Left ventricle myocardium inferior (tissue), 1 donor: ENCODE measurements at places on chromosomes 2 and 18. TPM values are rescaled to one million over a fixed set of nuclear protein-coding genes. Genes with fewer than 3 reads are reported as not detected.

- no peak for DNase-seq
Observed at GRCh38 chr18:46290440-46291020, 186.3 kb downstream of the HAUS1 start.

- no peak for DNase-seq
Observed at GRCh38 chr2:128631698-128632500, 313.2 kb upstream of the HS6ST1 start.

DNA sequence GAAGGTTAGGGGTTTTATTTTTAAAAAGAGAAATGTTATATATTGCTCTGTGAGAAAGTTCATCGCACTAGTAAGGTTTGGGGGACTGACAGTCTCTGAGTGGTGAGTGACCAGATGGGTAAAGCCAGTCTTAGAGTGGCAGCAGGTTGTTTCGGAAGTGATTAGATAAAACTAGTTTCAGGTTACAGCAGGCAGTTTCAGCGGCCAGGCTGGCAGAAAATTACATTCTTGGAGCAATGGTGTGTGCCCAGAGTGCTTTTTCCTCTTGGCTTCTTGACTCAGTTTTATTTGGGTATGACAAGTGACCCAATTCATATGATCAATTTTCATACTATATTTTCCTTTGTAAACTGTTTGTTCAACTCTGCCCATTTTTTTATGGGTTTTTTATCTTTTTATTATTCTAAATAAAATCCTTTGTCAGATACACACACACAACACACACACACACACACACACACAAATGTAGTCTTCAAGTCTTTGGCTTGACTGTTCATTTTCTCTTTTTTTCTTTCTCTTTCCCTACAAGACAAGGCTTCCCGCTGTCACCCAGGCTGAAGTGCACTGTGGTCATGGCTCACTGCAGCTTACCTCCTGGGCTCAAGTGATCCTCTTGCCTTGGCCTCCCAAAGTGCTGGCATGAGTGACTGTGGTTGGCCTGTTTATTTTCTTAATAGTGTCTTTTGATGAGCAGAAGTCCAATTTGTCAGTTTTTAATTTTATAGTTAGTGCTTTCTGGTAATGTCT is 30.9 kb downstream of the RALBP1 start:
- no peak for DNase-seq

- DNase-seq, result no peak
Observed at GRCh38 chr2:151718796-151719195, 15.5 kb downstream of the NEB start.

DNA sequence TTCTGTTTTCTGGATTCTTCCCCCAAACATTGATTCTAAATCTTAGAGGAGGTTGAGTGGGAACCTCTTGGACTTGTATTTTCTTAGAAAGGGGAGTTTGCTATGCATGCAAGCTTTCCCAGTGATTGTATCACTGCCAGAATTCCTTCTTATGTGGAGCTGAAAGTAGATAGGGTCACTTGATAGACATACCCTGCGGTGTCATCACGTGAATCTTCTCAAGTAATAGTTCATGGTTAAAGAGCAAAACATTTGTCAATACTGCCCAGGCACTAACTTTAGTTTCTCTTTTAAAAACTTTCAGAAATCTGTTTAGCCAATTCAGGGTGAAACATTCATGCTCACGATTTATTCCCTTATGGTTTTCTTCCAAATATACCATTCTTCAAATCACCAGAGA is 6.4 kb downstream of the PMAIP1 start:
- no peak for DNase-seq

DNA sequence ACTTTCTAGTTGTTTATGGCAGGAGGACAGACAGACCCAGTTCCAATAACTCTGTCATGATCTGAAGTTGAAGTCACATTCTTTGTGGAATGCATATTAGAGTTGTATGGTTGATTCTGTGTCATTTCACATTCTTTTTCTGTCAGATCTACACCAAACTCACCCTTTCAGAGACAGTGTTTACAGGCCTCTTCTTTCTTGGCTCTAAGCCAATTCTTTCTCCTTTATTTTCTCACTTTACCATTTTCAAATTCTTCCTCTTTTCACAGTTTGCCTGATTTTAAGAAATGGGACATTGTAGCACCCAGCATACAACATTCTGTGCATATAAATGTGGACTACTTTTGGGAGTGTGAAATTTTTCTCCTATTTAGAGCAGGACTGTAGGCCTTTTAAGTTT is 103.7 kb downstream of the CCDC85A start:
- DNase-seq, result no peak

DNA sequence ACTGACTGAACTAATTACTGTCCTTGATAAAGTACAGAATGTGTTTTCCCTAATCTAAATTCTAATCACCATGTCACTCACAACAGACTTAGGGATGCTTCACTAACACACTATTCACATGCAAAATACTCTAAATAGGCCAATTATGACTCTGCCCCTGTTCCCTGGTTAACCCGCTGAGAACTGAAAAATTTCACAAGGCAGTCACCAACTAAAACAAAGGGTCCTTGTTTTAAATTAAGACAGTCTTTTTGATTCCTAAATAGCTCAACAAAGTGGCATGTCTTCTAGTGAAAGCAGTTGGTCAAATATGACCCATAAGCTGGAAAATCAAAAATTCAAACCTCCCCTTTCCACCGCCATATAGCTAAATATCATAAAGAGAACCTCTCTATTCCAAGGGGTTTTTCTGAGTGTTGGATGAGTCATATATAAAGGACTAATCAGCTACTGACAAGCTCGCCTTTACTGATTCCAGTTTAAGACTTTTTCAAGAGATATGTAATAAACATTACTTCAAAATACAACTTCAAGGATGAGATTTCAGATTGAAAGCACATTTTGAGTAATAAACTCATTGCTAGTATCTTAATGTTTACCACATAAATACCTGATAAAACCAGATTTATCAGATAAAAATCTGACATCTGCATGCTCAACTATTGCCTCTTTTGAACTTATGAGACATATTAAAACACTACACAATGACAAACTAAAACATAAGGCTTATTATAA is 235.8 kb downstream of the TCF4 start:
- DNase-seq, result no peak

DNA sequence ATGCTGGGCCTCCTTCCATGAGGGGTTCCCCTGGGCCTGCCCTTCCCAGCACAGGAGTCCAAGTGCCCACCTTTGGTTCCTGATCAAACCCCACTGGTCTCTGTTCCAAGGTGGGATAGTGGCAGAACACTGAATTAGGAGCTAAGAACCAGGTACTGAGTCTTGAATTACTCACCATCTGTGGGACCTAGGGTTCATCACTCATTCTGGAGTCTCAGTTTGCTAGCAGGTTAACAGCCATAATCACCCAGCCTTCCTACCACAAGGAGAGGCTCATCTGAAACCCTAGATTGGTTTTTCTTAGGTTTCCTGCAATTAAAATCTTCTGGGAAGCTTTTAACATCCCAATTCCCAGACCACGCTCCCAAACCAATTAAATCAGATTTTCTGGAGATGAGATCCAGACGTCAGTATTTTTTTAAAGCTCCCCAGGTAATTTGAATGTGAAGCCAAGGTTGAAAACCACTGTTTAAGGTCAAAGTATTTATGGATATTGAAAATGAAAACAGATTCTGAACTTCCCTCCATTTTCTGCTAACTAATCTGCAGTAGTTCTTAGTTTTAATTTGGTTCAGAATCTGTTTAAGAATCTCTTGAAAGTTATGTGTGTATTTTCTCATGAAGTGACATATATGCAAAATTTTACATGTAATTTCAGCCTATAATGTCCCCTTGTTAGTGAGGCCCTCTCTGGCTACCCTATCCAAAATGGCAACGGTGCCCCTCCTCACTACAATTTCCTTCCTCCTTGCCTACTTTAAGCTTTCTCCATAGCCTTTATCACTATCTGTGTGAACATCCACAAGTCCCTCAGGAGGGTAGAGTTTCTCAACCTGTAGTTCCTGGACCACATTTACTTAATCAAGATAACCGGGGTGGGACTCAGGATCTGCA is 166.5 kb upstream of the CXCR4 start:
- no peak for DNase-seq

- DNase-seq, result no peak
Observed at GRCh38 chr18:41436772-41437171, 518.3 kb upstream of the PIK3C3 start.

GRCh38 chr2:186593523-186593922 is 3.7 kb downstream of the ITGAV start:
- no peak for DNase-seq

GRCh38 chr2:150621526-150622213 is 134.2 kb upstream of the RND3 start:
- no peak for DNase-seq

DNA sequence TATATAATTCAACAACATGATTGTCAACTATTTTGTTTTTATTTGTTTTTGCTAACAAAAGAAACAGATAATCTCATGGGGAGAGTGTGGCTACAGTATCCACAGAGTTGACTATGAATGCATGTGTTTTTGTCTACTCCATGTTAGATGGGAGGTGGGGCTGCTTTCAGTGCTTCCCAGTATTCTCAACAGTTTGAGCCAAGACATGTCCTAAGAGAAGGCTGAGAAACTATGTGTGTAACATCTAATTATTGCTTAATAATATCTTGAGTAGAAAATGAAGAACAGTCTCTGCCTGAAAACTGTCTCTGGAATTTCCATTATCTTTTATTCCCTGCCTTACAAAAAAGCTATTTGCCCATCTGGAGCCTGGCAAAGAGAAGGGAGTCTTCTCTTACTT is 178.8 kb upstream of the MMADHC start:
- no peak for DNase-seq

GRCh38 chr18:39753178-39753577 is 2187.6 kb upstream of the CELF4 start:
- DNase-seq, result no peak

DNA sequence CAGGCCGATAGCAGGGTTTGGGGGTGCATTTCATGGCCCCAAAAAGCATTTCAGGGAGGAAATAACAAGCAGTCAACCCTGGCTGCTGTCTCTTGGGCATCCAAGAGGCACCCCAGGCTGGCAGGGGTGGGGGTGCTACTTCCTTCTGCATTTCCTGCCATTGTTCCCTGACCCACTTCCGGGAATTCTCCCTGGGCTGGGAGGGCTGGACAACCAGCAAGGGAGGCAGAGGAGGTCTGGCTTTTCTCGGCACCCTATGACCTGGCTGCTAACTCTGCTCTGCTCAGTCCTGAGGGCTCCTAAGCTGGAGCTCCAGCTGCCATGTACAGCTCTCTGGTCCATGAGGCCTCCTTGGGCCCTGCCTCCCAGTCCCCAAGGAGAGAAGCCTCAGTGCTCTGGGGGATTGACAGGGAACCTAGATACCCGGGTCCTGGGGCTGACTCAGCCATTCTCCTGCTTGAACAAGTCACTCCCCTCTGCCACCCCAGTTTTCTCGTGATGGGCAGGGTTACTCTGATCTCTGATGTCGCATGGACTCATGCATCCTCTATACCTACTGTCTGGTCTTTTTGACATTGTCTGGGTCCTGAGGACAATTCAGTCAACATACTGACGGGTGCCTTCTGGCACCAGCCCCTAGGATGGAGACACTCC is 47.2 kb downstream of the DYSF start:
- DNase-seq, result peak; percentile 32

DNA sequence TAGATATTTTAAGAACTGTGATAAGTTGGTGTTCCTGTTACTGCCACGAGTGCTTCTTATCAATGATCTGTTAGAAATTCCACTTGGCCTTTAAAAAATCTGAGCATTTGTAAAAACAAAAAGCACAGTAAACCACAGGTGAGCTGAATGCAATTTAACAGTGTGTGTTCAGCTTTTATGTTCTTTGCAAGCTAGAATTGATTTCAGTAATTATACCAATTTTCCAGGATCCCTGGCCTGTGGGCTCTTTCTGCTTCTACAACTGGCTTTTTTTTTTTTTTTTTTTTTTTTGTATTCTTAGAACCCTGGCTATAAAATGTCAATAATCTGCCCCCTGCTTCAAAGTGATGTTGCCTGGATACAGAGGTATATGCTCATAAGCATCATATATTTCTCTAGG is 548.5 kb upstream of the SLC8A1 start:
- no peak for DNase-seq

GRCh38 chr2:122754561-122754960 is 999.1 kb downstream of the TSN start:
- DNase-seq, result no peak

DNA sequence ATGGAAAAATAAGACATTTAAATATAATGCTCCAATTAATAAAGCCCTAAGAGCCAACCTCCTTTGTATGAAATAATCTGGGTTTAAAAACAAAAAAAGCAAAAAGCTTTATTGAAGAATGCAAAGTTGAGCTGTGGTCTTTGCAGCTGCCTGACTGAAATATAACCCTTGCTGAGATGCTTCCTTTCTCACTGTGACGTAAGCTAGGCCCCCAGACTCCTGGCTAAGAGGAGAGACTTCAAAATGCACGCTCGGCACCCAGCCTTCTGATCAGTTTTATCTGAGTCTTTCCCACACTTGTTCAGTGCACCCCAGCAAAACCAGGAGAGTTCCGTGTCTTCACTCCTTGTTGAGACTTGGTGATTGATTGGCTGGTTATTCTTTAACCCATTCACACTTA is 115.3 kb downstream of the BCL11A start:
- DNase-seq, result no peak

DNA sequence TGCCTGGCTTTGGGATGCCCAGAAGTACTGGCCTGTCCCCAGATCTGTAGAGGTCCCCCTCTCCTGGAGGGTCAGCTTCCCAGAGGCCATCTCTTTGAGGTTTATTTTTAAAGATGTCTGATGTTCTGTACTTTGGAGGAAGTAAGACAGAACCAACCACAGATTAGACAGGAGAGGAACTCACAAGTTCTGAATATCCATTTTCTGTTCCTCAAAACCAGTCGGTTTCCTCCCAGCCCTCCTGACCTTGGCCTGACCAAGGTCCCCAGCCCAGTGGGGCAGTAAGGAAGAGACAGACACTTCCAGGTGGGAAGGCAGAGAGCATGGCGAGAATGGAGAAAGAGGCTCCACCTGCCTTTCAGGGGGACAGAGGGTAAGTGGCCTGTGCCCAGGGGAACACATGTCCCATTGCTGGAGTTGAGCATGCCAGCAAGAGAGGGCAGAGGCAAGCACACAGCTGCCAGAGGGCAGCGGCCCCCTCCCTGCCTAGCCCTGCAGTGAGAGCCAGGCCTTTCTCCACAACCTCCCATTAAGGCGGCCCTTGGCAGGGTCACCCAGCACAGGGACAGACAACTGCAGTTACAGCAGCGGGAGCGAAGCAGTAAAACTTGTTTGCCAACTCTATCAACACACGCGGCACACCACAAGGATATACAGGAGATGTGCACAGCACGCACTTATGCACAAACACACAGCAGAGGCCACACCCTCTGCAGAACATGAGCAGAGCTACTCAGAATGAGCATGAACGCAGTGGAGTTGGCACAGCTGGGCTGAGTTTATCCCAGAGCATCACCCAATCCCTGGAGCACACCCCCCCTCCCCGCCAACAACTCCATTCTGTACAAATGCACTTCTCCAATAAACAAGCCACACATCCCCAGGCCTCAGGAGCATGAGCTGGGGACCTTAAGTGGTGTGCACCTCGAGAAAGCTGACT is 18.5 kb upstream of the SEMA4C start:
- peak; percentile 44 for DNase-seq

The SPATA3 gene
- total RNA-seq, result not detected

The MFSD2B gene
- 0.16 TPM for total RNA-seq

The SOCS6 gene
- total RNA-seq, result 20.2 TPM

The SMYD1 gene
- total RNA-seq, result 389 TPM

The IL18R1 gene
- total RNA-seq, result 1.8 TPM

The RIOK3 gene
- 60.4 TPM for total RNA-seq

The SFXN5 gene
- 9.9 TPM for total RNA-seq

The RNF125 gene
- 3.5 TPM for total RNA-seq
